Germinal center (tissue), 1 donor: ENCODE measurements at places on chromosomes 11 and 22.

GRCh38 chr11:67572747-67573419 lies 10.7 kb upstream of the GSTP1 start:
- no peak for DNase-seq

DNA sequence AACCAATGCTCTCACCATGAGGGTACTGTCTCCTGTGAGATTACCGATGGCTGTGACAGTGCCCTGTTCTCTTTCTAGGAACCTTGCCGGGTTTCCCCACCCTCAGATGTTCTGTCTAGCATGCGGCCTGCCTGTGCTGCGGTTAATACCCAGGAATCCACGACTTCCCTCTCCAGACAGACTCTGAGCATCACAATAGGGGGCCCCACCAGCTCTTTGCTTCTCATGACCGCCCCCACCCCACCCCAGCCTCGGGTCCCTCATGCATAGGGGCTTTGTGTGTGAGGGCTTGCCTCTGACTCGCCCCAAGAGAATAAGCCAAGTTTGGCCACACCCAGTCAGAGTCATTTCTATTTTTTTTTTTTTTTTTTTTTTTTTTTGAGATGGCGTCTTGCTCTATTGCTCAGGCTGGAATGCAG lies 10.3 kb downstream of the PARVG start:
- DNase-seq = peak; percentile 60

DNA sequence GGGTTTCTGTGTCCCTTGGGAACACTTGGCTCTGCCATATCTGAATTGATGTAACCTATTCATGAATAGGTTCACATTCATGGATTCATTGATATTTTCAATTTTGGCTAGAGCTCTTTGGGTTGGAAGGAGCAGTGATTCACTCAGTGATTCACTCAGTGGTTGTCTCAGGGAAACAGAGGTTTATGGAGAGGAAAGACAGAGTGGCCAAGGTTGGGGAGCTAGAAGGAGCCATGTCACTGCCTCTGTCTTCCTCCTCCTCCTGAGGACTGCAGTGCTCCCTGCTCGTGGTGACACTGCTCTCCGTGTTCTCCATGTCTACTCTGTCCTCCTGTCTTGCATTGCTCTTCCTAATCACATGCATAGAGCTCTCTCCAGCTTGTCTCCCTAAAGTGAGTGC lies 17.4 kb downstream of the CEP164 start:
- no peak for DNase-seq

GRCh38 chr11:55503449-55503848 lies 50.8 kb upstream of the OR4C15 start:
- no peak for DNase-seq

GRCh38 chr11:113638376-113638775 lies 67.7 kb downstream of the TMPRSS5 start:
- DNase-seq = no peak

GRCh38 chr11:108432783-108433182 lies 34.5 kb downstream of the C11orf65 start:
- no peak for DNase-seq

DNA sequence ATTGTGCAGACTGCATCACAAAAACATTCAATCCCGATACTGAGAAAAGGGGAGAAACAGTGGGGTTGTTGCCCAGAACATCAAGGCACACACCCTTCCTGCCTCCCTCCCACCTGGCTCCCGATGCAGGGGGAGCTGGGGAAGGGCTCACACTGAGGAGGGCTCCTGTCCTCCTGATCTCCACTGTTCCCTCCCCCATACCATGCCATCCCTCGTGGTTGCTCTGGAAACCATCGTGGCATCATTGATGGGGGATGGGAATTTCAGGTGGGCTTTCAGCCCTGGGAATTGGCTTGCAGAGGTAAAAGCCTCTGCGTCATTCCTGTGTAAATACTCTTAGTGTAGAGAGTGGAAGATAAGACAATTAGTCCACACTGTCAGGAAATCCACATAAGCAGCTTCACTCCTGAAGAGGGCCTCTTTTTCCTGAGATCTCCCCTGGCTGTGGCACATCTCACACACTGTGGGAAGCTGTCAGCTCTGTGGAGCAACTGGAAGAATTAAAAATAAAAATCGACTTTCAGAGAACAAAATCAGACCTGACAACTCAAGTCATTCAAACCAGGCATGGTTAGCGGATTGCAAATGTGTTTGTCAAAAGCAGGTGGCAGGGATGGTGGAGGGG lies 176.0 kb downstream of the CHST1 start:
- no peak for DNase-seq

- peak; percentile 50 for DNase-seq
These were observed 21.1 kb downstream of the RTN4R start for GRCh38 chr22:20247010-20247505.

DNA sequence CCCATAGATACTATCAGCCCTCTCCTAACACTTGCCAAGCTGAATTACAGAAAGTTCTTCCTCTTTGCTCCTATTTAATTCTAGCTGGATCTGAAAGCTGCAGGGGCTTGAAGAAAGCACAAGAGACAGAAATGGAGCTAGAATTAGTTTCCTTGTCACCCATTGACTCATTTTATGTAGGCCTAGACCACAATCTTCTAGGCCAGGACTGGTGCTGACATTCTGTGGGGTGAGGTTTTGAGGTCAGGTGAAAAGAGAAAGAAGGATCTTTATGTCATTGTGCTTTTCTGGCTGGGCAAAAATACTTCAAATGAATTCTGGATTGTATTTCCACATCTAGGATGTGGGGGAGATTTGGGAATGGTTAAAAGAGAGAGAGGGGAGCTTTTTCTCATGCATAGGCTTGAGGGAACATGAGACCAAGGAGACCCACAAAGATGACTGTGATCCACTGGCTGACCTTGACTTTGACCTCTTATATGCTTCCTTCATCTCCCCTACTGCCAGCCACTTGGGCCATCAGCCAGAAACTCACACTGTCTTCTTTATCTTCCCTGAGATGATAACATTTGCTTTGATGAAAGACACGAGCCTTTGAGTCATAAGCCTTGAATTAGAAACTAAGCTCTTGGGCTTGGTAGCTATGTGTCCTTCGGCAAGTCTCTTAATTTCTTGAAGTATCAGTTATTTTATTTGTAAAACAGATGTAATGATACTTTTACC lies 274.9 kb upstream of the CADM1 start:
- no peak for DNase-seq

DNA sequence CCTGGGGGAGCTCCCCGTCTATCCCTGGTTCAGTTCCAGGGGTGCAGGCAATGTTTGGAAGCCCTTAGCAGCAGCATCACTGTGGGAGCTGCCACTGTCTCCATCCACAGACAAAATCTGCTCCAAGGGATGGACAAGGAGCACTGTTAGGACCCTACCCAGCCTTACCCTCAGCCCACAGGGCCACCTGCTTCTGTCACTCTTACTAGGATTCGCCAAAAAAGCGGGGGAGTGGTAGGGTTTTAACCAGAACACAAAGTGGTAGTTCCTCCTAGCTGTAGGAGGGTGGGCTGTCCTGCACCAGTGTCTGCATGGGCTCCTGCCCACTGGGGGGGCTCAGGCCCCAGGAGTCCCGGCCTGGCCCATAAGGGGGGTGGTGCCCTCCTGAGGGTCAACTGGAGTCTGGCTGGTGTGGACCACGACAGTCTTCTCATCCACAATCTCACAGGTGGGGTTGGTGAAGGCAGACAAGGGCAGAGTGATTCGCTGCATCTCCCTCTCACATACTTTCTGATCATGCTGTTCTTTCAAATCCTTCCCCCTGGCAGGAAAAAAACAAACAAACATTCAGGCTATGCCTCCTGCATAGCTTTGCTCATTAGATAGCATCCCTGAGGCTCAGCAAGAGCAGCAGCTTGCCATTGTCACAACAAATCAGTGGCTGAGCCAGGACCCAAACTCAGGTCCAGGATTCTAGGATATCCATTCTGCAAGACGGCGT lies 9.4 kb downstream of the PIK3IP1 start:
- no peak for DNase-seq

DNA sequence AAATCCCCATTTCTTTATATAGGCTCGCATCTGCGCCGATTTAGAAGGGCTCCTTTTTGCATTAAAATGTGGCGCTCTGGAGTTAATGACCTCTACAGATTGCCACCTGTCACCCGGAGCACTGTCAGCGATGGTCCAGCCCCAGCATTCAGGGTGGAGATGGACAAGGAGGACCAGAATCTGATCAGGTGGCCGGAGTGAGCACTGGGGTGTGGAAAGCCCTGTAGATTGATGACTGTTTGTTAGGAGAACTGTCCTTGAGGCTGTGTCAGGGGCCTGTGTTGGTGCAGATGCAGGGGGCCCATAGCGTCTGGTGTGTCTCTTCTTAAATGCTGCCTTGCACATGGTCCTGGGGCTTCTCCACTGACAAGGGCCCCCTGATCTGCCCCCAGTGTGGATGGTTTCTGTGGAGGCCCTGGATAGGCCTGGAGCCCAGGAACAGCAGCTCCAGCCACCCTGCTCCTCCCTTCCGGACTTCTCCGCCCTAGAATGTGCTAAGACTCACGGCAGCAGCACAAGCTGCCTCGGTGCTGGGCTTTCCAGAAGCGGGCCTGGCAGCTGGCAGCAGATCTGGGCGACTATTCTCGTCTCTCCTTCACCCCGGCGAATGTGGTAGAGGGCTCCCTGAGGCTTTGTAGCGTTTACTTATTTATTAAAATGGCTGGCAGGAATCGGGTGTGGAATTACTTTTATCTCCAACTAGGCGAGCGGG lies 1333.3 kb downstream of the BRD1 start:
- no peak for DNase-seq

- DNase-seq = peak; percentile 38
These were observed 27.5 kb downstream of the DHCR7 start for GRCh38 chr11:71420455-71421241.

DNA sequence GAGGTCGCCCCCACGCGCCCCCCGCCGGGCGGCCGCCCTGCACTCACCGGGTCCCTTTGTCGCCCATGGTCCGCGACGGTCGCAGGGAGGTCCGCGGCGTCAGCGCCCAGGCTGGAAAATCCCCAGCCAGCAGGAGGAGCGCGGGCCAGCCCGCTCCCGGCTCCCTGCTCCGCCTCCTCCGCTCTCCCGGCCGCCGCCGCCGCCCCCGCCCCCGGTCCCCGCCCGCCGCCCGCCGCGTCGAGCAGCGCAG lies at the start of gene ARRB1:
TSS of gene ARRB1 (minus strand) at position 121 of the 250 bp plus-strand sequence. CDS start at position 67, 54 bp downstream.
- no peak for DNase-seq

GRCh38 chr11:132445859-132446291 lies 1075.5 kb downstream of the NTM start:
- DNase-seq = no peak

- DNase-seq = no peak
These were observed 18.1 kb upstream of the BDNF start for GRCh38 chr11:27718346-27718862.

DNA sequence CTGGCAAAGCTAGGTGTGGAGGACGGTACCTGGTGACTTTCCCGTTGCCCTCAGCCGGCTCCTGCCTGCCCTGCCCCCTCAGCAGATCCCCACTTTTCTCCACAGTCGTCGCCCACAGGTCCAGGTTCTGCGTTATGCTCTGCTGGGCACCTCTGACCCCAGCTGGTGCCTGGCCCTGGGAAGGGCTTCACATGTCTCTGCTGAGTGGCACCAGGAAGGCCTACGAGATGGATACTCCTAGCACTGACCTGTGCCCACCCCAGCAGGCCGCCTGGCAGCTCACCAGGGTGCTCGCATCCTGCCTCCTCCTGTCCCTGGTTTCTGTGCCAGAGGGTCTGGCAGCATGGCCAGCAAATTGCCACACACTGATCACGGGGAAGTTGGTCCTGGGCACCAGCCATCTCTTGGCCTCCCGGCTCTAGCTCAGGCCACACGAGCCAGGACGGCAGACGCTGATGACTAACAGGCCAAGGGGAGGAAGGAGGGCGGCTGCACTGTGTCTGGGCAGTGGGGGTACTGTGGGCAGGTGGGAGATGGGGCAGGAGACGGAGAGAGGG lies 13.8 kb downstream of the CARS1 start:
- DNase-seq = no peak

- DNase-seq = no peak
These were observed 18.8 kb upstream of the NEFH start for GRCh38 chr22:29461263-29461662.

GRCh38 chr11:65446446-65447277 lies 24.1 kb downstream of the NEAT1 start:
- DNase-seq = no peak

- DNase-seq = no peak
These were observed 7.6 kb downstream of the NECTIN1 start for GRCh38 chr11:119721129-119722120.

DNA sequence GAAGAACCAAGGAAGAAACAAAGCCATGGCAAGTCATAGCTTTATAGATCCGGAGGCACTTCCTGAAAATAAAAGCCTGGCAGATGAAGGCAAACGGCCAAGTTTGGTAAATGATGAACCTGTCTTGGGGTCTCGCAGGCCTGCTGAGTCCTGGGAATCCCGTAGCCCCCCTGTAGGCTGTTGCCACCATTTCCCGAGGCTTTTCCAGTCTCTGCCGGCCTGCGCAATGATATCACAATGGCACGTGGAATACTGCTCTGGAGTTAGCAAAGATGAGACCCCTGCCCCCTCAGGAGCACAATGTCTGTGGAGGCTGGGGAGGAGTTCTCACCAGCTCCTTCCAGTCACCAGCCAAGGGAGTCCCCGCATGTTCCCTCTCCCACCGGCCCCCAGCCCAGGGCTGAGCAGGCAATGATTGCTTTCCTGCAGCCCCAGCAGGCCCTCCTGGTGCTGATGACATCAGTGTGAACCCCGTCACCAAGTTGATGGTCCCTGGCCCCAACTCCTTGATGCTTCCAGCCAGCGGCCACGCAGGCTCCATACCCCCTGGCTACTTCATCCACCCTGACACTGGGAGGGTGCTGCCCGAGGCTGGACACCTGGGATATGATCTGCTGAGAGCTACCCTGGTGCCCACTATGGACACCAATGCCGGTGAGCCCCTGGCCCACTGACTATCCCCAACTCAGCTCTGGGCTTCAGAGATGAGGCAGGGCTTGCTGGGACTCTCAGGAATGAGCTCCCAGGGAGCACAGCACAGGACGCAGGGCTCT lies 55.9 kb downstream of the BTG4 start:
- no peak for DNase-seq

- DNase-seq = no peak
These were observed 9.5 kb downstream of the CDC42BPG start for GRCh38 chr11:64834723-64835615.

DNA sequence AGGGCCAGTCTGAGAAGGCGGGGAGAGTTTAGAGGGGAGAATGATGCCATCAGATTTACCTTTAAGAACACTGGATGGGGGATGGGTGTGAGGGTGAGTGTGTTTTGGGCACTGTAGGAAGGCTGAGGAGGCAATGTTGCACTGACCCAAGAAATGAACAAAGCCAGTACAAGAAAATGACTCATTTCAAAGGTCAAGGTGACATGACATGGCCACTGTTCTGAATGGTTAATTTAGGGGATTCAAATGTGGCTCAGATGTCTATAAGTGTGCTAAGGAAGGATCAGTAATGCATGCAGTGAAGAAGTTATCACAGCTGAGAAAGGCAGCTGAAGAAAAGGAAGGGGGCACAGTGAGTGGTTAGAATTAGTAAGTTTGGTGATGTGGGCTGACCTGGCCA lies 129.9 kb downstream of the PGR start:
- DNase-seq = no peak

- no peak for DNase-seq
These were observed 200.8 kb downstream of the LUZP2 start for GRCh38 chr11:24697522-24698111.
